ENCODE measurements at places on chromosomes 7 and 10. TPM values are rescaled to one million over a fixed set of nuclear protein-coding genes. Genes with fewer than 3 reads are reported as not detected.

Gene OR2A5
- not detected for total RNA-seq

Gene SPDYE18
- 2.6 TPM for total RNA-seq

Gene PDE6C
- 4.2 TPM for total RNA-seq

Gene FOXI2
- not detected for total RNA-seq

Gene KMT2C
- 179 TPM for total RNA-seq

Gene CUZD1
- 1.3 TPM for total RNA-seq

Gene CCZ1
- 76.5 TPM for total RNA-seq

Gene SFTPA1
- not detected for total RNA-seq
